ENCODE measurements at places on chromosomes 4 and X.

DNA sequence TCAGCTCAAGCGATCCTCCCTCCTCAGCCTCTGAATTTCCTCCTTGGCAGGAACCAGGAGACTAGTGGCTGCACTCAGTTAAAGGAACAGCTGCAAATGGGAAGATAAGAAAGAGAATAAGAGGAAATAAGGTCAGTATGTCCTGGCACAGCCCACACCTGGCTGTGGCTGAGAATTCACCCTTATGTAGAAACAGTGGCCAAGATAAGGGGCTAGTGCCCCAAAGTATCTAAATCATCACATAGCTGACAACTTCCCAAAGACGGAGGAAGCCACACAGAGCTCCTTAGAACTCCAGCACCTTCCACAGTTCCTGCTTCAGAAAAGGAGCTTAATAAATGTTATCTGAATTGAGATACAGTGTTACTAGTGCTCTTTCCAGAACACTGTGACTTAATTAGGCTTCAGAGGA, 2.3 kb upstream of the CHIC2 start:
- DNase-seq: no peak

- no peak for DNase-seq
Observed at GRCh38 chr4:150586162-150586810, 4.3 kb downstream of the MAB21L2 start.

GRCh38 chrX:99777912-99778311, 632.2 kb downstream of the PCDH19 start:
- no peak for DNase-seq

DNA sequence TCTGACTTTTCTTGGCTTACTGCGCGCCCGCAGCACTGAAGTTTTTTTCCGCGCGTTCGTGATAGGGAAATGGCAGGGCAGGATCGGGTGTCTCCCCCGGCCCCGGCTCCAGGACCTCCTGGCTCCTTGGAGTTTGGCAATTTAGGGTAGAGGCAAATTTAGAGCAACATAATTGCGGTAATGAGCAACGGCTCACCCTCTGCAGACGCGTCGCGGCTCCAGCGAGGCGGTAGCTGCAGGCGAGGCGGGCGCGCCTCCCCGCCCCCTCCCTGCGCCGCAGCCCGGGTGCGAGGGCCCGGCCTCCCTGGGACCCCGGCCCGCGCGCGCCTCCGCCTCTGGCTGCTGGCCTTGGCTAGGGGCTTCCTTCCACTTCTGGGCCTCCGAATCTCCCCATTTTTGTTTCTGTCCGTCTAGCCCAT, 6.2 kb downstream of the MSX1 start:
- no peak for DNase-seq

GRCh38 chrX:66110112-66110511, 53.9 kb upstream of the HEPH start:
- DNase-seq: peak; percentile 23

- no peak for DNase-seq
Observed at GRCh38 chr4:117001077-117001476, 84.3 kb downstream of the TRAM1L1 start.

- DNase-seq: no peak
Observed at GRCh38 chrX:134746410-134746785, 88.1 kb upstream of the PLAC1 start.

DNA sequence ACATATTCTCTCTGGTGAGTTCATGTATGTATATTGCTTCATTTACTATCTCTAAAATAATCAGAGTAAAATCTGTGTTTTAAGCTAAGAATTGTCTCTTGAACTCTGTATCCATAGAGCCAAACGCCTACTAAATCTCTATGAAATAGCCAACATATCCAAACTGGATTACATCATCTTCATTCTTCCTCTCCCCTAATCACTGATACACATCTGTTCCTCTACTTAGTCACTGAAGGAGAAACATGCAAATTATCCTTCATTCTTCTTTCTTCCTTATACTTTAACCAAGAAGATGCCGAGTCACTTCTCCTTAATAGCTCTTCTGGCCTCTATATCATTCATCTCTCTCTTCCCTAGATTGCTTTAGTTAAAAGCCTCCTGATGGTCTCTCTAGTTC, 630.4 kb upstream of the FTHL17 start:
- no peak for DNase-seq

GRCh38 chrX:75673468-75673867, 111.6 kb downstream of the MAGEE2 start:
- no peak for DNase-seq

- DNase-seq: no peak
Observed at GRCh38 chr4:72084587-72085011, 52.8 kb downstream of the NPFFR2 start.

GRCh38 chrX:23745786-23746185, 2.7 kb upstream of the ACOT9 start:
- DNase-seq: no peak

All from bronchial epithelial cell (primary cell).